ENCODE measurements at places on chromosomes 11 and 22. TPM values are rescaled to one million over a fixed set of nuclear protein-coding genes. Genes with fewer than 3 reads are reported as not detected.

TSPAN18 gene
- not detected for total RNA-seq

OR4D10 gene
- not detected for total RNA-seq

LDHAL6A gene
- not detected for total RNA-seq

TMEM86A gene
- total RNA-seq = 1.4 TPM

POU2AF2 gene
- not detected for total RNA-seq

CHRDL2 gene
- total RNA-seq = not detected

OR51D1 gene
- not detected for total RNA-seq

UBQLNL gene
- total RNA-seq = not detected

FHIP1B gene
- total RNA-seq = 14.0 TPM

CALCA gene
- not detected for total RNA-seq

TRIM49 gene
- not detected for total RNA-seq

PKP3 gene
- 70.7 TPM for total RNA-seq

SYT7 gene
- 0.41 TPM for total RNA-seq

TCIRG1 gene
- 23.9 TPM for total RNA-seq

IL10RA gene
- total RNA-seq = not detected

IGLL1 gene
- not detected for total RNA-seq

APOBEC3A gene
- total RNA-seq = not detected

OR4A16 gene
- not detected for total RNA-seq

All from Caki2 (cell line).